Eye (tissue), 1 donor: ENCODE measurements at places on chromosomes 12 and 14.

- no peak for DNase-seq
Observed at GRCh38 chr12:57470286-57470969, 9.2 kb downstream of the ARHGAP9 start.

- DNase-seq, result peak; percentile 58
Observed at GRCh38 chr14:71551291-71551950, 380.8 kb upstream of the RGS6 start.

- no peak for DNase-seq
Observed at GRCh38 chr12:105928436-105928835, 210.3 kb downstream of the NUAK1 start.

- no peak for DNase-seq
Observed at GRCh38 chr14:51972566-51972965, 16.8 kb upstream of the RTRAF start.

GRCh38 chr12:92362785-92363184 lies 217.1 kb upstream of the BTG1 start:
- peak; percentile 18 for DNase-seq

DNA sequence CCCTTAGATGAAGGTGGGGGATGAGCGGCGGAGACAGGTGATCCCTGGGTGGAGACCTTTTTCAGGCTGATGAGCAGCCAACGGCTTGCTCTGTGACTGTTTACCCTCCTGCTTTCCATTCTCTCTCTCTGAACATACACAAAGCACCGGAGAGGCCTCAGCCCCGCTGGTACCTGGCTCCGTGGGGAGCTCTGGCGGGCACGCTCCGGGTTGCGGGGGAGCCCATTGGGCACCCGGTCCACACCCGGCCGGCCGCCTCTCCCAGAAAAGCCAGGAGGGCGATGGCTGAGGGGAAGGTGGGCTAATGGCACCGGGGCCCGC lies 545 bp downstream of the SMARCC2 start:
- DNase-seq, result no peak

DNA sequence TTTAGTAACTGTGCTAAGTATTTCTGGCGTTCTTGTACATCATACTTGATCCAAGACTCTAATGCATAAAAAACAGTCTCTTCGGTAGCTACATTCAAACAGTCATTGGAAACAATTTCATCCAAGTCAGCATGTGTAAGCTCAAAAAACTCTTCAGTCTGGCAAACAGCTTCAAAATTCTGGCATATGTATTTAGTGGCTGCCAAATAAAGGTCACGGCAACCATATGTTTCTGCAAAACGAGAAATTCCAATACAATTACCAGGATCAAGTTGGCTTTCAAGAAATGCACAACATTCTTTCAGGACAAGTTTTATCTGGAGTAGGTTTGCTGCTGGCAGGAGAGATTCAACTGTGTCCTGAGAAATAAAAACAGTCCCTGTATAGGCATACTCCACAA lies 16.5 kb downstream of the KLHL28 start:
- DNase-seq, result no peak

DNA sequence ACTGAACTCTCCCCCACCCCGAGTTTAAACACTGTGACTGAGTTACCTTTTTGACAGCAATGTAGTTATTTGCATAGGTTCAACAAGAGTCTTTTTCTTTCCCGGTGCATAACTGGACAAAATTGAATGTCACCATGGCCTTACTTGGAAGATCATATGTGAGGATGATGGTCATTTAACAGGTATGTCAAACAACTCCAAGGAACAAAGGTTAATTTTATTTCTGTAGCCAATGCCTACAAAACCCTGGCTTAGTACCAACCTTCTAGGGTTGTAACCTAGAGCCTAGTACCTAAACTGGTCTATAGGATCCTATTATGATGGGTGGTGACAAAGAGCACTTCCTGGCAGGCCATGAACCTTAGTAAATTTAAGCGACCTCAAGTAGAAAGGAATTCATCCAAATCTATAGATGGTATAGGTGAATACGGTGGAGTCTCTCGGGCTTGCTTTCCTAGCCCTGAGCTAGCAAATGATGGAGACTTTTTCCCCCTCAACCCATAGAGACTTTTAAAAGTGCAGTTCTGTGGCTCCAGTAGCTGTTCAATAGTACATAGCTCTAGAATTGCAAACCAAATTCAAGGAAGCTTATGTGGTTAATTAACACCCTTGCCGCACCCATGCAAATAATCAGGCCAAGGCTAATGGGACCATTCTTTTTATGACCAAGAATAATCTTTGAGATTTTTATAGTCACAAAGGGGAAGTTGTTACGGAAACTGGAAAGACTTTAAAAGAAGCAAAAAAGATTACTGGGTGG lies 89.0 kb downstream of the SLC38A1 start:
- DNase-seq, result no peak

DNA sequence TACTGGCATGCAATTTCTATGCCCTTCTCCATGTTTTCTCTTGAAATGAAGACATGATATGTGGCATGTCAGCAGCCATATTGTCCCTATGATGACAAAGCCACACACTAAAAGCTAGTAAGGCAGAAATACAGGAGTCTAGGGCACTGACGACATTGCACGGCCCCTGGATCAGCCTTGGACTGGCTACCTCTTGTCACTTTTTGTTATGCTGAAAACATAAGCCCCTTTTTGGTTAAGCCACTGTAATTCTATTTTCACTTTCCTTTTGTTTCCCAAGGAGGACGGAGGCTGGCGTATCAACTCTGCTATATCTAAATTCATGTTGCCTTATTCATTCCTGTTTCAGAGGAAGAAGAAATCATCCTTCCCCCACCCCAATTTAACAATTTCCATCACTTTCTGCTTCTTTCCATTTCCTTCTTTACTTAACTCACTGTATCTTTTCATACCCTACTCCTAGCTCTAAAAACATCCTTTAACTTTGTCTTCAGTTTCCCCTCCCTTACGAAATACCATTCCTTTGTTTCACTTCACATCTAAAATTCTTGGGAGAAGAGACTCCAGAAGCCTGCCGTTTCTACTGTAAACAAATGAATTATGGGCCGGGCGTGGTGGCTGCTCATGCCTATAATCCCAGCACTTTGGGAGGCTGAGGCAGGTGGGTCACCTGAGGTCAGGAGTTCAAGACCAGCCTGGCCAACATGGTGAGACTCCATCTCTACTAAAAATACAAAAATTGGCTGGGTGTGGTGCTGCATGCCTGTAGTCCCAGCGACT lies 364.1 kb downstream of the PCNX1 start:
- no peak for DNase-seq

GRCh38 chr12:127888943-127889719 lies 377.8 kb upstream of the TMEM132C start:
- DNase-seq, result peak; percentile 4

DNA sequence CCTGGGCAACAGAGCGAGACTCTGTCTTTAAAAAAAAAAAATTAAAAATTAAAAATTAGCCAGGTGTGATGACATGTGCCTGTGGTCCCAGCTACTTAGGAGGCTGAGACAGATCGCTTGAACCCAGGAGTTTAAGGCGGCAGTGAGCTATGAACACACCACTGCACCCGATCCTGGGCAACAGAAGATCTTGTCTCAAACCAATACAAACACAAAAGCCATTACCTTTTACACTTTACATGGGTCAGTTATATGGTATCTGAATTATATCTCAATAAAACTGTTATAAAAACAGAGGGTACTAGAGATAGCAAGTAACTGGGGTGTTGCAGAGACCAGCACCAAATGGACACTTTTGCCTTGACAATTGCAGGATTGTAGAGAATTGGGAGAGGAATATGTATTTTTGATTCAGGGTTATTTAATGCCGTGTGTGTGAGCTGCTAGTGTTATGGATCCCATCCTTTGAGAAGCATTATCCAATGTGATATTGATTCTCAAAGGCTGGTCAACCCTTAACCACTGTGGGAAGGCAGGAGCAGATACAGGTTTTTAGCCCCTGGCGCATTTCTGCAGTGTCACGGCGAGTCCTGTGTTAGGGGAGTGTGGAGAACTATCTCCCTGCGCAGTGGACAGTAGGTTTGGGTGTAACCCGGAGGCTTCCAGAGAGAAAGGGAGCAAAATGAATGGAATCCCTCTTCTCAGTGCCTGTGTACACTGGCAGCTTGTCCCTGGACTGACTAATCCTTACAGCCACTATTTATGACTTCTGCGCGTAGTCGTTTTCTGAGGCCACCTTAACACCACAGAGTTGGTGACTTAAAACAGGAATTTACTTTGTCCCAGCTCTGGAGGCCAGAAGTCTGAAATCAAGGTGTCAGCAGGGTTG lies 4.3 kb downstream of the PSMD9 start:
- no peak for DNase-seq

- no peak for DNase-seq
Observed at GRCh38 chr14:24189059-24189375, 401 bp upstream of the IPO4 start.

DNA sequence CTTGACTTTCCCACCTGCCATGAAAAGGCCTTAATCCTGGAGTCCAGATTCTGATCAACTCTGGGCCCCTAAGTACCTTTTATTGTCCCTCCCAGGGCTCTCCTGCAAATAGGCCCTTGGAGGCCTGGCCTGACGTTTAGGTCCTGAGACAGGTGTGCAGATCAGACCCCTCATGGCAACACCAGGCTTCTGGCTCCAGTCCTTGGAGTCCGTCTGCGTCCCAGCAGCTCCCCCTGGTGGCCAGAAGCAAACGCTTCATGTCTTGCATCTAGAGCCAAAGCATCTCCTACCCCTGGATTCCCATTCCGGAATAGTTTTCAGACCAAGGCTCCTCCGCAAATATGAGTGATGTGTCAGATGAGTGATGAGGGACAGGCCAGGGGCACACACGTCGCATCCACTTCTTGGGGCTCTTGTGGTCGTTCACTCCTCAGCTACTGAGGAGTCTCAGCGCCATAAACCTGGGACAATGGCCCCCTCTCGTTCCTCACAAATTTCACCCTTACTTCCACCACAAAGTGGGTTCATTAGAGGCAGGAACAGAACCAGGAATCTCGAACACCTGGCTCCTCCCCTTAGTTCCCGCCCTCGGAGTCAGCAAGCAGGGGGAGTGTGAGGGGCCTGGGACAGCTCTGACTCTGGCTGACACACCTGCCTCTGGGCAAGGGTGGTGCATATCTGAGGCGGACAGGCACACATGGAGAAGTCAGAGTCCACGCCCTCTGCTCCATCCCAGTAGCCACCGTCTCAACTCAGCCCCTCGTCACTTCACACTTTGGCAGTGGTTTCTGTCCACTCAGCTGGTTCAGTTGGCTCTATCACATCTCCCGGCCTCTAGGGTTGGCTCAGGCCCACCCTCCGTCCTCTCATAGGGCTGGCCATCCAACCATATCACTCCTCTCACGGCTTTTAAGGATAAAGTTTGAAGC lies 77.9 kb upstream of the PWP1 start:
- DNase-seq, result peak; percentile 94

- no peak for DNase-seq
Observed at GRCh38 chr12:48681399-48681709, 684 bp downstream of the KANSL2 start.

DNA sequence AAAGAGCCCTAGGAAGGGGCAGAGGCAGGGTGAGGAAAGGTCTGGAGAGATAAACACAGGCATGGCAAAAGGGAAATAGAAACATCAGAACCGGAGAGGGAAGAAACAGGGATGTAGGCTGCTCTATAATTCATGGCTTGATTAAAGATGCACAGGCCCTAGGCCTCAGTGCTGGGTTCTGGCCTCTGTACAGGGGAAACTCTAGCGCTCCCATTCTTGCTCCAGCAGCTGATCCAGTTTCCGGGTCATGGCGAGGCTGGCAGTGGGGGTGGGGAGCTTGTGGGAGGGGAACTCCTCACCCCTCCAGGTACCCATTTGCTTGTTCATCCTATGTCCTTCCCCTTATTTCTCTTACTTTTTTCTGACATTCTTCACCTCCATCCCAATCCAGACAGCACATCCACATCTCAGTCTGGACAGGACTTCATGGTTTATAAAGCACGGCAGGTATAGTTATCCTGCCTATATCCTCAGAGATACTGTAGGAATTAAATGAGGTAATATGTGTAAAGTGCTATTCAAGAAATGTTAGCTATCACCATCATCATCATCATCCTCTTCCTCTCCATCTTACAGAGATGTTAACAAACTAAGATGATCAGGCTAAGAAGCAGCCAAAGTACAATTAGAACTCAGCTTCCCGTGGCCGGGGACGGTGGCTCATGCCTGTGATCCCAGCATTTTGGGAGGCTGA lies 8.0 kb upstream of the GPR84 start:
- no peak for DNase-seq

- DNase-seq, result no peak
Observed at GRCh38 chr12:10084733-10085132, 14.1 kb downstream of the CLEC1A start.
